GM23338 (cell line): ENCODE measurements at places on chromosomes 6 and 20.

- no peak for DNase-seq
These were observed 108.3 kb upstream of the RNF24 start for GRCh38 chr20:4123537-4124235.

DNA sequence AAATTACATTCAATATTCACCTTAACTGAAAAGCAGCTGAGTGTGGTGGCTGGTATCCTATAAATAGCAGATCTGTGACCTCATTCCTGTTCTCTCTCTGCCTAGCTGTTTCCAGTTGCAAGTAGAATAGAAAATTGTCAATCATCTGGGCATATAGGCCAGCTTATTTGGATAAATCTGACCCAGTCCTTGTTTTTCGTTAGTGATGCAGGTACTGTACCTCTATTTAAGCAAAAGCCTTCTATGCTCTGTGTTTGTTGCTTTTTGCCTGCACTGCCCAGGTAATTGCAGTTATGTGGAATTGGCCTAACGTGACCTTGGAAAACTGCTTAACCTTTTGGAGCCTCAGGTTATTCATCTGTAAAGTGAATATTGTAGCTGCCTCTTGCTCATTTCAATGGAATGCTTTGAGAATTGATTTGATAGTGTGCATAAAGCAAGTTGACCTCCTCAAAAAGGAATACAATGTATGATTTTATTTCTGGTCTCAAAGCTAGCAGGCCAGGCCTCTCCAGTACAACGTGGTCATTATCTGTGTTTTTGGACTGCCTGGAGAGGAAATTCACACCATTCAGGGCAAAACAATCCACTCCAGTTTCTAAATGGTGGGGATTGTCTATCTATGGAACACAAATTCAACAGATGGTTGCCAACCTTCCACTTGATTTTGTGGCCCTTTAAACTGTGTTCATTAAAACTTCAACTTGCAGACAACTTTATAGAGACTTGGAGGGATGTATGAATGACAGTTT is 508.7 kb upstream of the CITED2 start:
- no peak for DNase-seq

- DNase-seq = no peak
These were observed 4.8 kb downstream of the FBXO5 start for GRCh38 chr6:152978058-152978457.

DNA sequence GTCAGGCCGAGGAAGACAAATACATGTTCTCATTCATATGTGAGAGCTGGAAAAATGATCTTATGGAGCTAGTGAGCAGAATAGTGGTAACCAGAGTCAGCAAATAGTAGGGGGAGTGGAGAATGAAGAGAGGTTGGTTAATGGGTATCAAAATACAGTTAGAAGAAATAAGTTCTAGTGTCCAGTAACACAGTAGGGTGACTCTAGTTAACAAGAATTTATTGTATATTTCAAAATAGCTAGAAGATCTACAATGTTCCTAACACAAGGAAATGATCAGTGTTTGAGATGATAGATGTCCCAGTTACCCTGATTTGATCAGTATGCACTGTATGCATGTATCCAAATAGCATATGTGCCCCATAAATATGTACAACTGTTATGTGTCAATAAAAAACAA is 128.4 kb downstream of the BCKDHB start:
- DNase-seq = no peak

DNA sequence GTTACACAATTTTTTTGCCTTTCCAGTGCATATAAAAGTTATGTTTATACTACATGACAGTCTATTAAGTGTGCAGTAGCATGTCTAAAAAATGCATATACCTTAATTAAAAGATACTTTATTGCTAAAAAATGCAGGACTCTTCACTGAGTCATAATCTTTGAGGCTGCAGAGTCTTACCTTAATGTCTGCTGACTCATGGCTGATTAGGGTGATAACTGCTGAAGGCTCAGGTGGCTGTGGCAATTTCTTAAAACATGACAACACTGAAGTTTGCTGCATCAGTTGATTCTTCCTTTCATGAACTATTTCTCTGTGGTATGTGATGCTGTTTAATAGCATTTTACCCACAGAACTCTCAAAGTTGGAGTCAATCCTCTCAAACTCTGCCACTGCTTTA is 19.1 kb downstream of the ZSCAN23 start:
- no peak for DNase-seq
